ENCODE measurements at places on chromosomes 5 and 9. TPM values are rescaled to one million over a fixed set of nuclear protein-coding genes. Genes with fewer than 3 reads are reported as not detected.
A peak's percentile ranks its signal among the peaks of the same experiment; 100 is the strongest.

DNA sequence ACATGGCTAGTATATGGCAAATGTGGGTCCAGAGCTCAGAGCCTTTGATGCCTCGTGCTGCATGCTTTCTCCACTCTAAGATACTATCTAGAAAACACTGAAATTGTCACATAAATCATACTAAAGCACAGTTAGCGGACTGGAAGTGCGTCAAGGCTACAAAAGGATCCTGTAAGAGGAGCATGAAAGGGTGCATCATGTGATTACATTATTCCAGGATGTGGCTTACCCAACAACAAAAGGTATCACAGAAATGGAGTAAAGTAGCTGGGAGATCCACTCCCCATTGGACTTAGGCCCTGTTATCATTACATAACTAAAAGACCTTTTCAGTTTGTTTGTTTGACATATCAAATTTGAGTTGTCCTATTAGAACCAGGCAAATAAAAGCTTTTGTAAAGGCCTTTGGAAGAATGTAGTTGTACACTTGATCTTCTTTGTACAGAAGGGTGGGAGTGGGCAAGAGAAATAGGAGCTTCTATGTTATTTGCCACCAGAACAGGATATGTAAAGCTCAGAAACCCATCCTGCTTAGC lies 6.9 kb downstream of the SLC31A1 start:
- DNase-seq: no peak

- DNase-seq: peak; percentile 46
Observed at GRCh38 chr9:107480386-107480789, 9.2 kb downstream of the KLF4 start.

- no peak for DNase-seq
Observed at GRCh38 chr5:77066184-77066583, 20.9 kb downstream of the ZBED3 start.

DNA sequence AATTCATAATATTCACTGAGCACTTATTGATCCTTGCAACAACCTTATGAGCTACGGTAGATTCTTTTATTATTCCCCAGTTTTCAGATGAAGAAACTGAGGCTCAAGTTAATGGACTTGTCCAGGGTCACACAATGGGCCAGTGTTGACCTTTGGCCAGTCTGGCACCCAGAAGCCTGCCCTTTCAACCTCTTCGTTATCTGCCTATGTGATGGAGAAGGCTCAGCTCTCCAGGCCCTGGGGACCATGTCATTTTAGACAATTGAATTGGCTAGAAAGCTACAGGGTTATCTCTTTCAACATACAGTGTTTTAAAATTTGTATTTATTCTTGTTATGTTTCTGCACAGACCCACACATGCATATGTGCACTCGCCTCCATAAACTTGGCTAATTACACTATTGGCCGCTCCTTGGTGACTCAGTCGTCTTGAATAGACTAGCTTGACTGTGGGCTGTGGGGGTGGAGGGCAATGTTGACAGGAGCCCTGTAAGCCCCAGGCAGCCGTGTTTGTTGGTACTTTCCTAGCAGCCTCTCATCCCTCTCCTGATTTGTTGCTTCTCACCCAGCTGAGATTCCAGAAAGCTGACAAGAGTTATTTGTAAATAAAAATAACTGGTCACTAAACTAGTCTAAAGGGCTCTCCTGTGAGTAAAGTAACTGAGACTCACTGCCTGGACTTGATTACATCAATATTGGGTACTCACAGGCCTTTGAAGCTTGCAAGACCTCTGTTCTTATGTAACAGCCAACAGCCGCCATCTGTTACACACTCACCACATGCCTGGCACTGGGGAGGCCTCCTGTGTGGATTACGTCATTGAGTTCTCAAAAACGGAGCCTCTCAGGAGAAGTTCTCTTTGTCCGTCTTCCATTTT lies 8.5 kb upstream of the ANGPTL2 start:
- no peak for DNase-seq

DNA sequence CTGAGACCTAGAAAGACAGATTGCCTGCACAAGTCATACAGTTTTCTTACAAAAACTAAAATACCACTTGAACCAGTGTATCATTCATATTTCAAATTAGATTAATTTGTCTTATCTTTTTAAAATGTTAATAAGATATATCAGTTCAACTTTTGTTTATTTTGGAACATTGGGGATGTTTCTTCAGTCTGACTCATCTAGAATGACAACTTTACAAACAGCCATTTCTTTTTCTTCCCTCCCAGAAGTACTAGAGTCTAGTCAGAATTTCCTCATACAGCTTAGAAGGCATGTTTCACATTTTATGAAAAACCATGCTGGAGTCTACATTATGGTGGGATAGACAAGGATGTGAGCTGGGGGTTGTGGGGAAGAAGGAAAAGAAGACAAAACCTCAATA lies 262.5 kb downstream of the NFIB start:
- DNase-seq: no peak

DNA sequence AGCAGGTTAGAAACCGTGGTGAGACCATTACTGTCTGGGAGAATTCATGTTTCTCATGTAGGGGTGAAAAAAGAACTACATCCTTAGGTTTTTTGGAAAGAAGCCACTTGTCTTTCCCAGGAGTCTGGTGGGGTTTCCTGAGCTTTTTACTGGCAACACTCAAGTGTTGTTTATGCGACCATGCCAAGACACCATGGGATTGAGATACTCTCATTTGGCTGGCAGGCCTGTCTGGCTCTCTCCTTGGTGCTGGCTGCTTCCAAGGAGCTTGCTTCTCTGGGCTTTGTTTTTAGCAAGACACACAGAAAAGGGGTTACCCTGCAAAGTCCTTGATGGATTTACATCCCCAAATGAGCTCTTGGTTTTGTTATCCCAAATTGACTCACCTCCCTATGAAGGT lies 80.9 kb upstream of the ISL1 start:
- no peak for DNase-seq

DNA sequence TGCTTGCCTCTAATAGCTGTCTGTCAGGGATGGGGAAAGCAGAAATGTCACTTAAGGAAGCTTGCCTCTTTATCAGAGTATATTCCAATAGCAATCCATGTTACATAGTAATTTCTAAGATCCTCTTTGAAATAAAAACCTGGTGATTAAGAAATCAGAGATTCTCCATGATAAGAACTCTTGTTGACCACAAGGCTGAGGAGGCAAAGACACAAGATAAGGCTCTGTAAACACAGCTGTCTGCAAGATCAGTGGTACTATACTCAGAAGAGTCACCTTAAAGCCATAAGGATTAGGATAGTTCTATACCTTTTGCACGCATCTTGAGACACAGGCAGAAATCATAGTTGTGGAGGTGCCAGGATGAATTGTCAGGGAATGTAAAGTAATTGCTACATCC lies 40.3 kb downstream of the HEXB start:
- DNase-seq: no peak

GRCh38 chr5:172642051-172642409 lies 967 bp downstream of the NEURL1B start:
- no peak for DNase-seq

- DNase-seq: no peak
Observed at GRCh38 chr9:94922098-94922607, 195.7 kb downstream of the AOPEP start.

The RMRP gene
- total RNA-seq: 13,056 TPM

The ZNF782 gene
- 3.5 TPM for total RNA-seq
